ENCODE measurements at places on chromosomes 16 and 17.

GRCh38 chr17:49327835-49328784 lies 33.9 kb downstream of the ZNF652 start:
- no peak for DNase-seq

DNA sequence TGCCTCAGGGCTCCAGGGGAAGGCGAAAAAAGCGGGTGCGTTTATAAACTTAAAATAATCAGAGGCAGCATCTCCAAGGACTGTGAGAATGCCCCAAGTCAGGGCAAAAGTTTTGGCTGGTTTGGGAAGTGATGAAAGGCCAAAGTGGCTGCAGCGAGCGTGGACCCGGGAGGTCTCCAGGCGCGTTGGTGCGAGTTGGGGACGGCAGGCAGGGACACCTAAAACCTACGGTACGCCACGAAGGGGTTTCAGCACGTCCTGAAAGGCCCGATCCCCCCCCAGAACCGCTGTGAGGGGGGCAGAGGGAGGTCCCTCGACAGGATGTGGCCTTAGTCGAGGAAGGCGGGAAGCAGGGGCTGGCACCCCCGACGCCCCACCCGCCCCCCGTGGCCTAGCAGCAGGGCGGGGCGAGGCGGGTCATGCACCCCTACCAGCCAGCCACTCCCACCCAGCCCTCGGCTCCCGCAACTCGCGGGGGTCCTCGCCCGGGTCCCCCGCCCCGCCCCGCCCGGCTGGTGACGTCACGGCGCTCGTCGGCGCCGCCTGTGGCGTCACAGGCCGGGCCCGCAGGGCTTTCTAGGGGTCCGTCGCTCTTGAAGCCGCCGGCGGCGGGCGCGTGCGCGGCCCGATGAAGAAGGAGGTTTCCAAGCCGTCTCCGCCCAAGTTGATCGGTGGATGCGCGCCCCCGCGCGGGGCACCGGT lies at the start of gene MYCBPAP:
Gene MYCBPAP (plus strand): TSS at position 569 of the 702 bp plus-strand sequence. CDS start 236 bp downstream, outside the sequence.
- DNase-seq: peak; percentile 56

GRCh38 chr16:77359065-77359502 lies 75.8 kb downstream of the ADAMTS18 start:
- DNase-seq: no peak

DNA sequence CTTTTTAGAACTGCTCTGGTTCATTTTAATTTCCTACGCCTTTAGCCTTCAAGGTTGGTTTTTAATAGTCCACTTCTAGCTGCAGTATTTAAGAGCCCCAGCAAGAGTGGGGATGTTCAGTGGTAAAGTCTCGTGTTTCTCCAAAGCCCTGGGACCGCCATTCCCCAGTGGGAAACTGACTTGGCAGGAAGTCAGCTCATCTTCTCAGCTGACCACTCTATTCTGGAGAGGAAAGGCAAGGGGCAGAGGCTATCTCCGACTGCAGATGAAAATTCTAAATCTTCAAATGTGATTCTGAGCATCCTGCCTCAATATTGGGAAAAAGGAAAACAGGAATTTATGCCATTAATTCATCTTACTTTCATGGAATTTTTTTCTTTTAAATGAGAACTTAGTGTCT lies 35.5 kb downstream of the HS3ST3B1 start:
- DNase-seq: no peak

DNA sequence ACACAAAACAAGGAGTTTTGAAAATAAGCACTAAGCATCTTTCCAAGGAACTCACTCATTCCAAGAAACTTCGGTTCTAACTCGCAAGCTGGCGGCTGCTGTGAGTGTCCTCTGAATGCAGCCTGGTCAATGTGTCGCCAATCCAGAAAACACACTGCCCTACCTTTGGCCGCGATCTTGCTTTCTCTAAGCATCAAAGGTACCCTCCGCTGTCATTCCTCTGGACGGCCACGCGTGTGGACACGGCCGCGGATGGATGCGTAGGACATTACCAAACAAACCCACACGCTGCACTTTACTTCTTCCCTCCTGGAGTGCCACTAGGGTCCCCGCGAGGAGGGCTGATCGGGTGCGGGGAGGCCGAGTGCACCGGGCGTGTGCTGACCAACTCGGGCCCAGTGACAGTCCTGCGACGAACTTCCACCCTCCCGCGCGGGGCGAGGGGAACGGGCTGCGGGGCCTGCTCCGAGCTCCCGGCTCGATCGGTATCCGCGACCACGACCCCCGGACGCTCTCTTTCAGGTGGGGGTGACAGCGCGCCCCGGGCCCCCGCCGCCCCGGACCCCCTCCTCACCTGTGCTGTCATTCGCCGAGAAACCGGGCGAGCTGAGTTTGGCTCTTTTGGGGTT lies 1.1 kb downstream of the CREBBP start:
- DNase-seq: no peak
